ENCODE measurements at places on chromosomes 1 and 21.

GRCh38 chr1:235831148-235831547, 35.6 kb downstream of the LYST start:
- DNase-seq: no peak

DNA sequence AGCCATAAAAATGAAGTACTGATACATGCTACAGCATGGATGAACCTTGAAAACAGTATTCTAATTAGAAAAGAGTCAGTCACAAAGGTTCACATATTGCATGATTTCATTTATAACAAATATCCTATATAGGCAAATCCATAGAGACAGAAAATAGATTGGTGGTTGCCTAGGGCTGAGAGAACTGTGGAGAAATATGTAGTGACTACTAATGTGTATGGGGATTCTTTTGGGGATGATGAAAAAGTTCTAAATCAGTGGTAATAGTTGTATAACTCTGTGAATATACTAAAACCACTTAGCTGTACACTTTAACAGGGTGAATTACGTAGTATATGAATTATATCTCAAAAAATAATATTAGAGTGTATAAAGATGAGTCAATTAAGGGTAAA, 45.8 kb downstream of the RNF115 start:
- no peak for DNase-seq

GRCh38 chr1:226820941-226821718, 49.3 kb upstream of the PSEN2 start:
- DNase-seq: no peak

DNA sequence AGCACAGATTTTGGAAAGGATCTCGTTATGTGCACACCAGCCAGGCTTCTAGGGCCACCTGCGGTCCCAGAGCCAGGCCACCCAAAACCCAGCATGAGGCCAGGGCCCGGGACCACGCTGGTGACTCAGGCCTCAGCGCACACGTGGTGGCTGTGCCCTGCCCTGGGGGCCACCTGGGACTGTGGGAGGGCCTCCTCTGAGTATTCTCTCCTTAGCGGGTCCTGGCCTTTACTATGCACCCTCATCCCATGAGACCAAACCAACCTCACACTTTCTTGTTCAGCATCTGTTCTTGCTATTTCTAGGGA, 9.9 kb downstream of the WNT9A start:
- no peak for DNase-seq

- DNase-seq: no peak
Observed at GRCh38 chr1:66873111-66873510, 51.5 kb downstream of the DNAI4 start.

- no peak for DNase-seq
Observed at GRCh38 chr1:45385302-45385701, 45.1 kb upstream of the MUTYH start.

DNA sequence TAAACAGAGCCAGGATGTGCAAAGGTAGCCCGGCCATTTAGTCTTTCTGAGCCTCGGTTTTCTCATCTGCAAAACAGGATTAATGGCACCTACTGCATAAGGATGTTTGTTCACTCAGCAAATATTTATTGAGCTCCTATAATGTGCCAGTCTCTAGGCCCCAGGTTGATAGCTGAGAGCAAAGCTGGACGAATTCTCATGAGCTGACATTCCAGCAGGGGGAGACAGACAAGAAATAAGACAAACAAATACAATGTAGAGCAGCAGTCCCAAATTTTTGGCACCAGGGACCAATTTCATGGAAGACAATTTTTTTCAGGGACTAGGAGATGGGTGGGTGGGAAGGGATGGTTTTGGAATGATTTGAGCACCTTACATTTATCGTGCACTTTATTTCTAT, 74.3 kb upstream of the PAX7 start:
- no peak for DNase-seq

GRCh38 chr1:15937706-15938168, 38.2 kb downstream of the ZBTB17 start:
- peak; percentile 58 for DNase-seq

GRCh38 chr1:186680245-186681061, at the start of gene PTGS2:
Gene PTGS2 (minus strand): TSS chr1:186680423. CDS start chr1:186680290, 133 bp downstream.
- DNase-seq: peak; percentile 65

GRCh38 chr1:9869831-9870251, 40.2 kb downstream of the CTNNBIP1 start:
- DNase-seq: no peak

DNA sequence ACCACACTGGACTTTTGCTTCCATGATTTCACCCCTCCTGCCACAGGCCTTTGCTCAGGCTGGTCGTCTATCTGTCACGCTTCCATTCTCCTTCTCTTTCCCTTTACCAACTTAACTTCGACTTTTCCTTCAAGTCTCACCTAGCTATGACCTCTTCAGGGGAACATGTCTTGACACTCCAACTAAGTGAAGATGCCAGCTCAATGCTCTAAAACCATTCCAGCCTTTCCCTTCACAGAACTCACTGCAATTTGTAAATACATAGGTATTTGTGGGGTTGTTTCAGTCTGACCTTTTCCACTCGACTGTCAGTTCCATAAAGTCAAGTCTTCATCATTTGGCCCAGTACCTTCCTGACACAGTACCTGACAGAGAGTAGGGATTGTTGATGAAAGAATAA, 358.6 kb upstream of the CAMK1G start:
- DNase-seq: no peak

GRCh38 chr1:169105434-169106094, 926 bp upstream of the ATP1B1 start:
- peak; percentile 69 for DNase-seq

DNA sequence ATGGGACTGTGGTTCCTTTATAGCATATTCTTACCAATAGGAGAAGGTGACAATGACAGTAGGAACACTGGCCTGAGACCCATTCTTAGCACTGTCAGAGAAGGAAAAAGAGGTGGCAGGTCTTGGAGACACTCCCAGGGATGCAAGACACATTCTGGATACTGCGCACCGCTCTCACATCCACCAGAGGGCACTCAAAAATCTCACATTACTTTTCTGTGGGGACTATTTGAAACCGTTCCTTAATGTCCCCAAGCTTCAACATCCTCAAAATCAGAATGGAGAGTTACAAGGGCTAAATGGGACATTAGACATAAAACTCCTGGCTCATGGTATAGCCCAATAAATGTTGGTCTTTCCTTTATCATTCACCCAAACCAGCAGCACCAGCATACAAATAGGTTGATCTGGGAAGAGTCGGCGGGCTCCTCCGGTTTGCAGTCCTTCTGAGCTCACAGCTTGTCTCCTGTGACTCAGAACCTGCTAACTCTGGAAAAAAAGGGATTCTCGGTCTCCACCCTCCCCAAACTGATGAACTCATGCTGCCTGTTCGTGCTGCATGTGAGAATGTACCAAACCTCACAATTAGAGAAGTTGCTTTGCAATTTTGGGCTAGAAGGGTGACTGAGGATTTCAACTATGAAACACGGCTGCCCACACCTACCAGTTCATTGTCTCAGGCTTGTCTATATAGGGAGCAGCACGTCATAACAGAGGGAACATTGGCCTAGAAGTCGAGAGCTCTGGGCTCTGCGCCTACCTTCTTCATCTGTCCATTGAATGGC, 40.2 kb downstream of the IL12RB2 start:
- no peak for DNase-seq

GRCh38 chr1:30414086-30414850, 309.1 kb downstream of the MATN1 start:
- DNase-seq: peak; percentile 32

GRCh38 chr1:17372955-17373354, 959 bp downstream of the PADI6 start:
- DNase-seq: no peak

GRCh38 chr1:240171907-240172306, 80.2 kb downstream of the FMN2 start:
- no peak for DNase-seq

DNA sequence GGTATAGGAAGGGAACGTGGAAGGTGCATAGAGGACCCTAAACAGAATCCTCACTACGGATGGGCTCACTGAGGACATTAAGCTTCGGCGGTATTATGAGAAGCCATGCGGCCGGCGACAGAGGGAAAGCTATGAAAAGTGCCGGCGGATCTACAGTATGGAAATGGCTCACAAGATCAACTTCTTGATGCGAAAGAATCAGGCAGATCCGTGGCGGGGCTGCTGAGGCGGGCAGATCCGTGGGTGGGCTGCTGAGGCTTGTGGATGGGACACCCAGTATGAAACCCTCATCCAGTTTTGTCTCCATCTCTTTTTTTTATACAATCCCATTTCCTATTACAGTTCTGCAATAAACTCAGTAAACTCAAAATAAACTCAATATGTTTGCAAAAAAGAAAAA, 95.8 kb downstream of the CRB1 start:
- DNase-seq: no peak

GRCh38 chr1:100005424-100005823, 35.6 kb downstream of the SLC35A3 start:
- no peak for DNase-seq

DNA sequence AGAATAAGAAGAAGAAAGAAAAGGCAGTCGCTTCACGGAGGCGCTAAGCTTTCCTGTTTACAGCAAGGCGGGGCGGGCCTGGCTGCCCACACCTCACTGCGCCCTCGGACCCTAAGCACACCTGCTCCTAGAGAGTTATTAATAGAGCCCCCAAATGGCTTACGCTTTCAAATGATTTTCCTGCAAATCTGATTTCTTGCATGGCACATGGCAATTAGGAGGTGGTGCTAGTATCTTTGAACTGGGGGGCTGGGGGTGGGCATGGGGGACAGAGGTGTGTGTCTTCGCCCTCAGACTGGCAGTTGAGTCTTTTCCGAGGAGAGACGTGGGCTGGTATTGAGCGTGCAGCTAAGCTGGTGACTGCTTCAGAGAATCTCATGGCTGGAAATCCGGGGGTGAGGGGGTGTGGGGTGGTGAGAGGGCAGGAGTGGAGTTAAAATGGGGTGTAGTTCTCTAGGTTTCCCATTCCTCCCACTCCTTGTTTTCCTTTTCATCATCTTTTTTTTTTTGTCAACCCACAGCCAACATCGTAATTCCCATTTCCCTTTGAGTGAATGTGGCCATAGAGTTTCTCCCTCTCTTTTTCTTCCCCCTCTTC, 1.3 kb downstream of the S1PR1 start:
- peak; percentile 82 for DNase-seq

DNA sequence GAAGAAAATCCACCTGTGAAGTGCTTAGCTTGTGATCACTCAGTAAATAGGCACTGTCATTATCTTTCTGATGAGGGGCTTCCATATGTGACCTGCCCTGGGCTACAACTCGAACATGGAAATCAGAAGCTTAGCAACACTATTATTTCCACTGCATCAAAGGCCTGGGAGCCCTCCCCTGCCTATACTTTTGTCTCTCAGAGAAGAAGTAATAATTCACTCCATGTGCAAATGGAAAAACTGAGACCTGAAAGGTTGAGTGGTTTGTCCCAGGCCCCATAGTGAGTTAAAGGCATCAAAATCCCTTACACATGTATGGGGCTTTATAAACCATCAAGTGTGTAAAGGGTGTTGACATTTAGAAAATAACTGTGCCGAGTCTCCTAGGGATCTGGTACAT, 20.9 kb downstream of the SOX13 start:
- no peak for DNase-seq

DNA sequence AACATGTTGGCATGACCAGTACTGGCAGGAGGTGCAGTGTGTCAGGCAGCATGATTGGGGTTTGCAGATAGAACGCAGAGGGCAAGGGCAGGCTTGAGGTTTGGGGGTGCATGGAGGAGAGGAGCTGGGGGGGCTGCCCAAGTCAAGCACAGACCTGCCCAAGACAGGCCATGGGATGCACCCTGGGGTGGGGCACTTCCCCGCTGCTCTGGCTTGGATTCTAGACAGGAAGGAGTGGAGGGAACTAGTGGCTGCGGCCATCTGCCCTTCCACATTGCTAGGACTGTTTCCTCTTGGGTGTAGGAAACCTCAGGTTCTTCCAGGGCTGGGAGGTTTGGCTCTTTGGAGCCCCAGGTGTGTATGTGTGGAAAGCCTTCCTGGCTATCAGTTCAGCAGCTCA, 3.0 kb downstream of the PDXK start:
- DNase-seq: no peak

DNA sequence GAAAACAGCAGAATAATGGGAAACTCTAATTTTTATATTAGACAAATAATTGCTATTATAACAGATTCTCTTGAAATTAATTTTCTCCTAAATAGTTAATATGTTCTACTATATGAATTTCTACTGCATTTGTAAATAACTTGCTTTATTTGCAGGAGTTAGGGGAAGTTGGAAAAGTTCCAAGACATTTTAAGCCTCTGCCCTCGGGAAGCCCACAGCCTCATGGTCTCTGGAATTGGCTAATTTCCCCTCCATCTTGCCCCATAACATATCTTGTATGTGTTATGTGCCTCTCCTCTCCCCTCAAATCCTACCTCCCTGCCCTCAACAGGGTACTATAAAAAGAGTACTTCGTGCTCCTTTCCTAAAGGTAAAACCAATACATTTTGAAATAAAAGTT, 271.4 kb upstream of the NR5A2 start:
- no peak for DNase-seq

GRCh38 chr1:94925561-94926125, 1.3 kb downstream of the CNN3 start:
- peak; percentile 59 for DNase-seq

GRCh38 chr1:235326719-235327558, 1.0 kb downstream of the ARID4B start:
- DNase-seq: peak; percentile 83

GRCh38 chr1:165628147-165628822, 2.7 kb upstream of the MGST3 start:
- DNase-seq: no peak

- DNase-seq: no peak
Observed at GRCh38 chr1:43666608-43667007, 16.7 kb downstream of the KDM4A start.

DNA sequence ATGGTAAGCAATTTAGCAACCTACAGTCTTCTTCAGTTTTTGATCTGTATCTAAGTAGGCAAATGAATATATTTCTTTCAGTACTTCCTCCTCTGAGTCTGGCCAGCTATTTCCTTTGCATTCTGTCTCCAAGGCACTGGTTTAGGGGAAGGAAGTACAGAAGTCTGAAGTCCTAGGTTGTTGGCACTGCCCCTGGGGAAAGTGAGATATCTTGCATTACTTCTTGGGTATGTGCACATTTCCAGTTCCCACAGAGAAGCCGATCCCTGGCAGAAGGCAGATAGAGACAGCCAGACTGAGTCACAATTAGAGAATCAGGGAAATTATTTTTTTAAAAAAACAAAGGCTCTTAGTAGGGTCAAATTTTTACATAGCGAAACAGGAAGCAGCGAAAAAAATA, 98.8 kb downstream of the RASAL2 start:
- DNase-seq: no peak

GRCh38 chr1:103457886-103458455, 67.5 kb upstream of the RNPC3 start:
- DNase-seq: no peak

- no peak for DNase-seq
Observed at GRCh38 chr1:100441651-100442050, 89.3 kb downstream of the CDC14A start.

GRCh38 chr1:54267815-54268761, 68.1 kb downstream of the MRPL37 start:
- DNase-seq: no peak

DNA sequence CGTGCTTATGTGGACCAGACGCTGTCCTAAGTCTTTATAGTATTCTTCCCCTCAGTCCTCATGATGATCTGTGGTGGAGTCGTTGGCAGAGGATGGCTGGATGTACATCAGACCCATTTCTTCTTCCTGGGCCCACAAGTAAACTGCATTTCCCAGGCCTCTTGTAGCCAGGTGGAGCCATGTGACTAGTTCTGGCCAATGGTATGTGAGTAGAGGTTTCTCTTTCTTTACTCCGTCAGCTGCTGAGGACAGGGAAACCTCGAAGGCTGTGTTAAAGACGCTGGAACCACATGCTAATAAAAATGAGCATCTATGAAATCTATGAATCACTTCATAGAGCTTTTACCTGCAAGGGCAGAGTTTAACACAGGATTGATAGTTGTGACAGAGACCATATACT, 18.7 kb upstream of the ZNF362 start:
- DNase-seq: no peak

All from activated CD8-positive, alpha-beta memory T cell treated with anti-CD3 and anti-CD28 coated beads for 24 hours (primary cell).